Activated naive CD4-positive, alpha-beta T cell treated with anti-CD3 and anti-CD28 coated beads, Interleukin-2, amount 50 U/mL, for 72 hours (primary cell): ENCODE measurements at places on chromosomes 16 and 17.
A peak's percentile ranks its signal among the peaks of the same experiment; 100 is the strongest.

DNA sequence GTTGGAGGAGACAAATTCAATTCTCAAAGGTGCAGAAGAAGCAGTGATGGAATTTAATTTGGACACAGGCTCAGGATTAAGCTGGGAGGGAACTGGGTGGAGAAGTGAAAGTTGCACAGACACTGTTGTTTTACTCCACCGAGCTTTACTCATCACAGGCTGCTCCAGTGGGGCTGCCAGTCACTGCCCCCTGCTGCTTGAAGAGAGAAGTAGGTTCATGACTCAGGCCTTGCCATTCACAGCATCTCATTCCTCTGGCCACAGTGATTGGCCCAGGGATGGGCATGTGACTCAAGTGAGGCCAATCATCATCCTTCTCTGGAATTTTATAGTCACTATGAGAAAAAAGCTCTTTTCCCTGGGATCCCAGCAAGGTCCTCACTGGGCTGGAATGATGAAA, 11.8 kb downstream of the GNAO1 start:
- peak; percentile 62 for DNase-seq

GRCh38 chr17:80132906-80133625, 13.9 kb downstream of the EIF4A3 start:
- no peak for DNase-seq

GRCh38 chr17:57309479-57309878, 53.2 kb downstream of the MSI2 start:
- DNase-seq = no peak

DNA sequence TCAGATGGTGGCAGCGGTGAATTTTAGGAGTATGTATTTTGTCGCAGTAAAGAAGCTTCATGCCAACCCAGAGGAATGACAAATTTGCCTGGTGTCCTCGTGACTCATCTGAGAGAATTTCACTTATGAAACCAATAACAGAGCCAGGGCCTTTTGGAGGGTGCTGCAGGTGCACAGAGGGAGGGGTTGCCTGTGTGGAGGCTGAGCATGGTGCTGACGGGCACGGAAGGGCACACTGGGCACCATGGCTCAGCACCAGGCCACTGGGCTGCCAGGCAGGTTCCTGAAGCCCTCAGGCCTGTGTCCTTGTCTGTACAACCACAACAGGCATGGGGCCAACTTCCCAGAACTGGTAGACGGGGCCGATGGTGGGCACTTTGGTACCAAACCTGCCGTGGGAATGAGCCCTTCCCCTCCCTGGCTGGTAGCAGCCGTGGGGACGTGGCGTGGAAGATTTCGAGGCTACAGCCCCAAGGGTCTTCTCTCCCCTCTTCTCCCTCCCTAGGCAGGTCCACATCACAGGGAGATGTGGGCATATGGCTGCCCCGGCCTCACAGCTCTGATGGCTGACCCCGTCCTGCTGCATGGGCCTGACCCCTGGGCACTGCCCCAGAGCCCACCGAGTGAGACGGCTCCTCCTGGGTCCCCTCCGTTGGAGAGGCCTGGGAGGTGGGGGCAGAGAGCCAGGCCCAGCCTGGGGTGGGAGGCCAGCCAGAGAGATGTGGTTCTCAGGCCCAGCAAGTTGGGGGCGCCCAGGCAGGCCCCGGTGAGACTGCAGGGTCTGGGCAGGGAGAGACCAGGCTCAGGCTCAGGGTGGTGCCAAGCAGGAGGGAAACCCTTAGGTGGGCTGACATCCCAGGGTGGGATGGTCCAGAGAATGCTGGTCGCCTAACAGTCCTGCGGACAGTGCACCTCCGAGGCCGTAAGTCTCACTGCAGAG, 30.2 kb upstream of the ZNF469 start:
- no peak for DNase-seq

DNA sequence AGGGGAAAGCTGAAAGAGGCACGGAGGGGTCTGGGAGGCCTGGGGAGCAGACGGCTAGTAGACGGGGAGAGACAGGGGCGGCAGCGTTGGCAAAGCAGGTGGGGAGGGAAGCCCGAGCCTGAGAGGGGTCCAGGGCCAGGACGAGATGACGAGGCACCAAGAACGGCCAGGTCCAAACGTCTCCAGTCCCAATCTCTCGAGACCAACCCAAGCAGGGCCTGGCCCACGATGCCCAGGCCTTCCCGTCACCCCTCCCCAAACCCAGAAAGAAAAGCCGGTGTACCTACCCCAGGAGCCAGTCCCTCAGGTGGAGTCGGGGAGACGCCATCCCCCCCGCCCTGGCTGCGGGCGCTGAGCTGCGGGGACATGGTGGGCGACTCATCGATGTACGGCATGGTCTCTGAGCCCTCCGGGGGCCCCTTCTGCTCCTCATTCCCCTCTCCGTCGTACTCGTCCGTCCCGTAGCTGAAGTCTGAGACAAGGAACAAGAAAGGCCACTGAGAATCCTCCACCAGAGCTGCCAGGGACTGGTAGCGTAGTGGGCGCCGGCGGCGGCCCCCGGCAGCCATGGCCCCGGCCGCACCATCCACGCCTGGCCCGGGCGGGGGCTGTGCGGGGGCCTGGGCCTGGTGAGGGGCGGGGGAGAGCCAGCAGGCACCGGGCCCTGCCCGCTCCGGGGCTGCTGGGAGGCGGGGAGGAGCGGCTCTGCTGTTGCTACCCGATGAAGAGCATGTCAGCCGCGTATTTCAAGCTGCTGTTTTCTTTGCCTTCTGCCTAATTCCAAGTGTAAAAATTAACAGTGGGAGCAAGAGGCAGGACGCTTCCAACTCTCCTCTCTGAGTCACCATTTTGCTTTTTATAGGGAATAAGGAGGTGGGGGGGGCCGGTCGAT, 54.6 kb downstream of the ABR start:
- DNase-seq = no peak

GRCh38 chr16:86027373-86028126, 128.6 kb downstream of the IRF8 start:
- DNase-seq = peak; percentile 21

DNA sequence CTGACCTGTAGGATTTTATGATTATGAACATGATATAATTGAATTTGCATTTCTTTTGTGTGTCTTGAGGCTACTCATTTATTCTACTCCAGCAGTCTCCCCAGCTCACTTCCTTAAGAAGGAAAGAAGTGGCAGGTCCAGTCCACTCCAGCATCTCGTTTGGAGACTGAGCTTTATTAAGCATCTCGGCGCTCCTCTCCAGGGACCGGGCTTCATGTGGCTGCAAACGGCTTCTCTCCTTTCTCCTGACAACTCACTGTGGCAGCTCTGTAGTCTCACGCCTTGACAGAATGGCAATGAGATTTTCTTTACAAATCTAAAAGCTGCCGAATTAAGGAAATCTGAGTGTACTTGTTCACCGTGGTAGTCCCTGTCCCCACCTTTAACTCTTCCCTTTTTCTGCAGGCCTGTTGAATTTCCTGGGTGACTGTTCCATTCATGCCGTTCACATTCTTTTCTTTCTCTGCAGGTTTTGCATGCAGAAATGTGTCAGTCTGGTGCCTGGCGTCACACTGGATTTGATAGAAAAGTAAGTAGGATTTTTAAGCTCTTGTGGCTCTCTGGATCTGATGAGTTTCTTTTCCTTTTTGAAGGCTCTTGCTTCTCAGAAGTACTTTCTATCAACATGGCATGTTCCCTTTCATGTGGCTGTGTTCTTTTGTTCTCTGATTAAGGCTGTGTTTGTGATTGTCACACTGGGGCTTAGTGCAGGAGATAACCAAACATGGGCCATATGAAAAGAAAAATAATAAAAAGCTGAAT, 200.5 kb upstream of the CHMP6 start:
- DNase-seq = no peak

- no peak for DNase-seq
Measured at GRCh38 chr17:3572231-3572630, 14.6 kb upstream of the TRPV3 start.

- no peak for DNase-seq
Measured at GRCh38 chr16:67760206-67760955, 41.3 kb upstream of the GFOD2 start.

DNA sequence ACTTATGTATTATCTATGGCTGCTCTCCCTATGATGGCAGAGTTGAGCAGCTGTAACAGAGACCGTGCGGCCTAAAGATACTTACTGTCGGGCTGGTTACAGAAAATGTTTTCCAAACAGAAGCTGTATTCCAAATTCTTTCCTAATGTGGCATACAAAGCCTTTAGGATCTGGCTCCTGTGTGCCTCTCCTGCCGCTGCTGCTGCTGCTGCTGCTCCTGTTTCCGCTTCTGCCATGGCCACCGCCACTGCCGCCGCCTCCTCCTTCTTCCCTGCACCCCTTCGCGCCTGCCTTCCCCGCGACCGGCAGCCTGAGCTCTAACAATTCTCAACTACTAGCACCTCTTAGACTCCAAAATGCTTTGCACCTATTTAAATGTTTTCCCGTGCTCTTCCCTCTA, 263.9 kb upstream of the TBX2 start:
- no peak for DNase-seq

DNA sequence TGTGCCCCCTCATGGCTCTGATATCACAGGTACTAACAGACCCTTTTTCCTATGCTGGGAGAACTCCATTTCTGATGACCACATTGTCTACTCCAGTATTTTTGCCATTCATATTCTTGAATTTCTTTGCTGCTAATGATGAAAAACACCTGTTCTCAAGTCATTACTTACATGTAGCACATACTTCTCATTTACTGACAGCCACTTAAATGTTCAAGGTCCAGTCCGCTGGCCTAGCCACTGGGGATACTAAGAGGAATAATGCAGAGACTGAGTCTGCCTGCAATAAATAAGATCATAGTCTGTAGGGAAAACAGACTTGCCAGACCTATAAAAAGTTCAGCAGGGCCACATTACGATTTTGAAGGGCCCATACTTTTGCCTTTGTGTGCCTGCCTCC, 27.5 kb downstream of the TEX14 start:
- no peak for DNase-seq

DNA sequence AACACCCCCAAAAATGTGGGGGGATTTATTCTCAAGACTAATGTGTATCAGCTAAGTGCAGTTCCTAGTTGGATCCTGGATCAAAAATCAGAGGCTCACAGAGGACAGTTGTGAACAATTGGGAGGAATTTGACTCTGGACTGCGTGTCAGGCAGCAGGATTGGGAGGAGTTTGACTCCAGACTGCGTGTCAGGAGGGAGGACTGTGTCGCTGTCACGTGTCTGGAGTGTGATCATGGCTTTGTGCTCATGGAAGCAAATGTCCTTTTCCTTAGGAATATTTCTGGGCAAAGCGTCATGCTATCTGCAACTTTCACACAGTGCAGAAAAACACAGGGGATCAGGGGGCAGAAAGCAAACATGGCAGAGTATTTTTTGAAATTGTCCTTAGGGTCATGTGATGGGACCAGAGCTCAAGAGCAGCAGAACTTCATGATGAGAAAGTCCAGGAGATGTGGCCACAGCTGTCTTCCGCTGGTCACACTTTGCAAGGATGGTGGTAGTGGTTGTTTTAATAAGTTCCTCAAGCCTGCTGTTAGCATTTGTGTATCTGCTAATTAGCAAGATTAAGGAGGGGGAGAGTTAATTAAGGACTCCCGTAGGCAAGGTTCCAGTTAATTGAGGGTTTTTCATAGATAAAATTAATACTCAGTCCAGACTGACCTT, 122.0 kb upstream of the CHMP6 start:
- DNase-seq = no peak

- DNase-seq = peak; percentile 1
Measured at GRCh38 chr16:85424260-85425073, 188.7 kb upstream of the GSE1 start.

GRCh38 chr17:64377769-64378282, 12.8 kb downstream of the PECAM1 start:
- no peak for DNase-seq

GRCh38 chr16:50747207-50747956, 5.5 kb downstream of the CYLD start:
- no peak for DNase-seq

DNA sequence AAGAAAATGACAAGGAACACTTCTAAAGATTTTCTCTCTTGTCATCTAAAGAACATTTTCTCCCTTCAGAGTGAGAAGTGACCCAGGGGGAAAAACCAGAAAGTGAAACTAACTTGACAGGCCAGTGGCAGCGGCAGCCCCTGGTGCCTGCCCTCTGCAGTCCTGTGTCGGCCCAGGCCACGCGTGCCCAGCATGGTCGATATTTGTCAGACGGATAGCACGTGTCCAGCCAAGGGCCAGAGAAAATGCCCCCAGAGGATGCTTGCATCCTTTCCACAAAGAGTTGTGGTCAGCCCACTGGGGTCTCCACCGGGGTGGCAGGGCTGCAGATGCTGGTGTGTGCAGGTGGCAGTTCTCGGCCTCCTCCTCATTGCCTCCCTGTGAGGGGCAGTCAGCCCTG, 176.6 kb downstream of the RAB11FIP4 start:
- DNase-seq = no peak

- DNase-seq = no peak
Measured at GRCh38 chr16:54931120-54932014, 702 bp downstream of the IRX5 start.

DNA sequence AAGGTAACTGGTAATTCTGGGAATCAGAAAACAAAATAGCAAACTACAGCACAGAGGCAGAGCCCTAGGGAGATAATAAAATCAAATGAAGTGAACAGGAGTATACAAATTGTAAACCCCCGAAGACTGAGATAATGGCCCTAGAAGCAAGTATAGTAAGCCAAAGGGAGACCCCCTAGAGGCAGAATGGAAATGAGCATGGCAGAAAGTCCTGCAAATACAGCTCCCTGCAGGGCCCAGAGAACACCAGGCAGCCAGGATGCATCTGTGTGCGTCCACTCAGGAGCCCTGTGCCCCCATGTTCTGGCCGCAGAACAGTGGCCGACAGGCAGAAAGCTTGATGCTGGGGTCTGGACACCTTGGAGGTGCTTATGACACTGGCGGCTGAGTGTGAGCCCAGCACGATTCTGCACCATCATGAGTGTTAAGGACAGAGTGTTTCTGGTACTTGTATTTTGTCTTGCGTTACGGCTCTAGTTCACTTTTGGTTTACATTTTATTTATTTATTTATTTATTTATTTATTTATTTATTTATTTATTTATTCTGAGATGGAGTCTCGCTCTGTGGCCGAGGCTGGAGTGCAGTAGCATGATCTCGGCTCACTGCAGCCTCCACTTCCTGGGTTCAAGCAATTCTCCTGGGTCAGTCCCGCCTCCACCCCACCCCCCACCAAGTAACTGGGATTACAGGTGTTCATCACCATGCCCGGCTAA, 48.7 kb downstream of the RGS9 start:
- DNase-seq = no peak

DNA sequence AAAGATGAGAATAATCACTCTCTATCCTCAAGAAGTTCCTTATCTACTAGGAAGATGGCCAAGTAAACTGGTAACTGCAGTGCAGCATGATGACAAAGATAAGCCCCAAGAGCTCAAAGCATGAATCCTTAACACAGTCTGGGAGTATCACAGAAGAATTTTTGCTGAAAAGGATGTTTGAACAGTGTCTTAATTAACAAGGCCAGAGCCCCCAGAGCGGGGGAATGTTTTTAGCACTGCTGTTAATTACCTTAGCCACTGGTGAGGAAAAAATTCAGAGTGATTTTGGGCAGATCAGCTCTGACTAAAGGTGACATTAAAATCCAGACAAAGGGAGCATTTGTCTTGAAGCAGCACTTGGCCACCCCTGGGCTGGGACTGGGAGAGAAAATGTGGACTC, 30.1 kb downstream of the ADAMTS18 start:
- no peak for DNase-seq

GRCh38 chr16:66269617-66270332, 96.7 kb upstream of the CDH5 start:
- no peak for DNase-seq

- no peak for DNase-seq
Measured at GRCh38 chr17:13051915-13052314, 34.1 kb upstream of the ELAC2 start.

GRCh38 chr17:4987767-4988567, 492 bp upstream of the CAMTA2 start:
- DNase-seq = no peak

GRCh38 chr16:24935336-24935735, 79.8 kb downstream of the ARHGAP17 start:
- no peak for DNase-seq
